Stimulated activated CD4-positive, alpha-beta T cell treated with anti-CD3 and anti-CD28 coated beads, Interleukin-2, amount 100 ng/mL, for 48 hours (primary cell): ENCODE measurements at places on chromosomes 13 and 19.
A peak's percentile ranks its signal among the peaks of the same experiment; 100 is the strongest.

DNA sequence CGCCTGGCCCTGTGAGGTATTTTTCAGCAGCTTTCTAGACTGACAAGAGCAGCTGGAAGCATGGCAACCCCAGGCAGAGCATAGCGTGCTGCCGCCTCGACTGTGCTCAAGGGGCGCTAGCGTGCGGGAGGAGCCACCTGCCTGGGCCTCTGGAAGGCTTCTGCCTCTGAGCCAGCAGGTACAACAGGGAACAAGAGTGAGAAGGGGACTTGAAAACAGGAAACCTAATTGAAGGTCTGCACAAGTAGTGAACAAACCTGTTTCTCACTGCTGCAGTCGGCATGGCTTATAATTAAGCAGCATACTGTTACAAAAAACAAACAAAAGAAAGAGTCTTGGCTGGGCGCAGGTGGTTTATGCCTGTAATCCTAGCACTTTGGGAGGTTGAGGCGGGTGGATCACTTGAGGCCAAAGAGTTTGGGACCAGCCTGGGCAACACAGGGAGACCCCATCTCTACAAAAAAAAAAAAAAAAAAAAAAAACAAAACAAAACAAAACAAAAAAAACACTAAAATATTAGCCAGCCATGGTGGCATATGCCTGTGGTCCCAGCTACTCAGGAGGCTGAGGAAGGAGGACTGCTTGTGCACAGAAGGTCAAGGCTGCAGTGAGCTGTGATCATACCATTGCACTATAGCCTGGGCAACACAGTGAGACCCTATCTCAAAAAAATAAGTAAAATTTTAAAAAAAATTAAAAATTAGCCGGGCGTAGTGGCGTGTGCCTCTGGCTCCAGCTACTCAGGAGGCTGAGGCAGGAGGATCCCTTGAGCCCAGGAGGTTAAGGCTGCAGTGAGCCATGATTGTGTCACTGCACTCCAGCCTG lies 12.6 kb upstream of the GARRE1 start:
- no peak for DNase-seq

- DNase-seq: no peak
These were observed 4.8 kb downstream of the FCHO1 start for GRCh38 chr19:17755977-17756670.

DNA sequence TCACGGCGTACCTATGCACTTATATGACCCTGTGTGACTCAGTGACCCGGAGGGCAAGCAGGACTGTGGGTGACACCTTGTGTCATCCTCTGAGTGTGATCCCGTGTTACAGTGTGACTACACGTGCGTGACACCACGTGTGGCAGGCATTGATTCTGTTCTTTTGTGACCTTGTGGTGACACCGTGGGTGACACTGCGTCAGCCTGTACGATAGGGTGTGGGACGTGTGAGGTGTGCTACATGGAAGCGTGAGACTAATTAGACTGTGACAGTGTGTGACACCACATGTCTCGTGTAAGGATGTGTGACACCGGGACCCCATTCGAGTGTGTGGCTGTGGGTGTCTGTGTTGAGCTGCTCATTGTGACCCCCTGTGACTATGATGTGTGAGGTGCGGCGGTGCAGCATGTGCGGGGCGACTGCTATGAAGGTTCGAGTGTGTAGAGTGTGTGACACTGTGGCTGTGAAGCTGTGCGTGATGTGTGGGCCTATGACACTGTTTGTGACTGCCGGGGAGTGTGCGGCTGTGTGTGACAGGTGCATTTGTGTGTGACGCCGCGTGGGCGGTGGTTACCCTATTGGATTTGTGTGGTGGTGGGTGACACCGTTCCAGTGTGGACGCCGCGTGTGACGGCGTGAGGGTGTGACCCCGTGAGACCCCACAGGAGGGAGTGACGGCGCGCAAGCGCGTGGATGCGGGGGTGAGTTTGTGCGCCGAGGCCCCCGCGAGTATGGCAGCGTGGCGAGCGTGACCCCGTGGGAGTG lies 399 bp upstream of the SPTBN4 start:
- peak; percentile 54 for DNase-seq

- DNase-seq: no peak
These were observed 5.5 kb downstream of the FPR2 start for GRCh38 chr19:51766461-51766860.

DNA sequence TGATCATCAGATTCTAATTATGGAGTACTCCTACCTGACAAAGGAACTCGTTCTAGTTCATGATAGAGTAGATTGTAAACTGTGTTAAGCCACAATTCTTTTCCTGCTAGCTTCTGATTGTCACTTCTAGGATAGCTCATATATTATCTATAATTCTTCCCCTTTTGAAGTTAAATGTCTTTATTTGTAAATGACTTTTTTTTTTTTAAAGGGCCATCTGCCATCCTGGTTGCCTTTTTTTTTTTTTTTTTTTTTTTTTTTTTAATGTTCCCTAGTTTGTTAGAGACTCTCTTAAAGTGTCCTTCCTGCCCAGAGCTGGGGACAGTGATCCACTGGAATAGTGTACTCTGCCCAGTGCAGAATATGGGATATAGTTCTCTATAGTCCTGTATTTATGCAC lies 4.3 kb downstream of the CHAMP1 start:
- no peak for DNase-seq

- DNase-seq: no peak
These were observed 74.3 kb upstream of the ZNF43 start for GRCh38 chr19:21910318-21910717.

GRCh38 chr13:63843766-63844699 lies 2428.4 kb upstream of the PCDH20 start:
- no peak for DNase-seq

GRCh38 chr13:84445776-84446175 lies 563.5 kb upstream of the SLITRK1 start:
- no peak for DNase-seq

DNA sequence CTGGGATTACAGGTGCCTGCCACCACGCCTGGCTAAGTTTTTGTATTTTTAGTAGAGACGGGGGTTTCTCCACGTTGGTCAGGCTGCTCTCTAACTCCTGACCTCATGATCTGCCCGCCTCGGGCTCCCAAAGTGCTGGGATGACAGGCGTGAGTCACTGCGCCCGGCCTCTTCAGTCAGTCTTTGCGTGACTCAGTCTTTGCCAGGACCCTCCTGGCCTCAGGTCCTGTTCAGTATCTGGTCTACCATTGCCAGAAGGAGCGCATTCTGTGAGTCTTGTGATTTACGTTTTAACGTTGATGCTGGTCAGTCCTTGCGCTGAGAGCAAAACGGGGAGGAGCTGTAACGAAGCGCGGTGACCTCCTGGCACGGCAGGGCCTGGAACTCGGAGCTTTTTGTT lies 7.6 kb upstream of the HMG20B start:
- no peak for DNase-seq

DNA sequence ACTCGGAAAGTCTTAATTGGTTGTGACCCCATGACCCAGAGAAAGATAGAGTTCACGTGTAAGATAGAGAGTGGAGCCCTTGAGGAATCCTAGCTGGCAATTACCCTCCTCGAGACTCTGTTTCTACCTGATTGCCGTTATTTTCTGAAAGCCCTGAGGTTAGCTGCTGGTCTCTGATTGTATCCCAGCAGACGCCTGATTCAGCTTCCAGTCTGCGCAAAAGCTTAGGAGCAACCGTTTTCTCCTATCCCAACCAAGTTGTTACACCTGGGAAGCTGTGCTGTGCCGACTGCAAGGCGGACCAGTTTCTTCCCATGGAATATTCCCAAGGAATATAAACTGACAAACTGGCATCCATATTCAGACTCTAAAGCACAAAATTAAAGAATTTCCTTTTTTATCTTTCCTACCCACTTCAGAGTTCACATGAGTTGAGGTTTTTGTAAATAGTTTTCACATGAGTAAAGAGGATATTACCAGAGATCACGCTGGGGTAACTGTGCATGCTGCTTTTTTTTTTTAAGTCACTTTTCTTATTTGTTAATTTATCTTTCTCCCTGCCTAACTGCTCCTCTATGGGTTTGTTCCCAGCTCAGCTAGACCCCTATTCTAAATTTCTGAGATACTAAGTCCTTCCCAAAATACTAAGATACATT lies 1.5 kb upstream of the TRPC4 start:
- DNase-seq: no peak

GRCh38 chr13:42610649-42611048 lies 36.7 kb downstream of the TNFSF11 start:
- DNase-seq: no peak

DNA sequence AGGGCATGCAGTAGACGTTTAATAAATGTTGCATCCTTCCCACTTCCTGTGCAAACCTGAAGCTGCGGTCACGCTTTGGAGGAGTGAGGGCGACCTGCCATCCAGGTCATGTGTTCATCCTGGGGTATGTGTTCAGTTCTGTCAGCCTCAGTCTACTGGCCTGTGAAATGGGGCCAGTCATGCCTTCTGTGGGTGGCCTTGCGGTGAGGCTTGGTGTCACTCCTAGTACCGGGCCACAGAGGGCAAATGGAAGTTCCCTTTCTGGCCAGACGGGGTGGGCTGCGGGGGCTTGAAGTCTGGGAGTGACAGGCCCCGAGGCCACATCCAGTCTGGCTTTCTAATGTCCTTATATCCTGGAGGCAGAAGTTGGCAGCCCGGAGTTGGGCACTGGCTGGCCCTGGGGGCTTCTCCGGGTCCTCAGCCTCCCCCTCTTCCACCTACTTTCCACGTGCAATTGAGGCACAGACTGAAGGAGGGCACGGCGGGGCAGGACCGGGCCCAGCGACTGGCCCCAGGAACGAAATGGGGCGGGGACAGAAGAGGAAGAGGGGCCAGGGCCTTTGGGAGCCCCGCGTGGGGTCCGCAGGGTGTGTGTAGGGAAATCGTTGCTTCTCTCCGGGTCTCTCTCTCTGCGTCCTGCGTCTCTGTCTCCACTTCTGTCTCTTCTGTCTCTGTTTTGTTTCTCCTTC lies 11.1 kb downstream of the PDE4A start:
- DNase-seq: no peak

DNA sequence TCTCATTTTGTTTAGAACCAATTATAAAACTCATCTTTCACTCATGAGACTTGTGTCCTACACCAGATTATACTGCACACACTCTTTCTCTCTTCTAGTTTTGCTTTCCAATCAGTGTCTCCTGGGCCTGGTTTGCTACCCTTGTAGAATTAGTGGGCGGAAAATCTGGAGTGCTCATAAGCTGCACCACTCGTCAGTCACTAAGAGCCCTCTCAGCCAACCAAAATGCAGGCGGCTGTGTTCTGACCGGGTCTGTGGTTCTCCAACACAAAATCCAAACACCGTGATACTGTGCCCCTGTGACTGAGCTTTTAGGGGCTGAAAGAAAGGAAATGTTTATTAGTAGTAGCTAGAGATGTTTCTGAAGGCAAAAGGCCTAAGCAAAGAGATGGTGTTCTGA lies 83.7 kb upstream of the OBI1 start:
- DNase-seq: no peak

GRCh38 chr19:56120371-56121179 lies 520 bp downstream of the ZNF787 start:
- peak; percentile 79 for DNase-seq

GRCh38 chr13:113275387-113275786 lies 21.7 kb upstream of the LAMP1 start:
- peak; percentile 19 for DNase-seq
